ENCODE measurements at places on chromosomes 7 and 10.
A peak's percentile ranks its signal among the peaks of the same experiment; 100 is the strongest.

GRCh38 chr7:34160261-34160752 is 255.0 kb downstream of the BMPER start:
- DNase-seq: no peak

GRCh38 chr10:84235096-84235495 is 6.2 kb downstream of the LRIT1 start:
- DNase-seq: no peak

DNA sequence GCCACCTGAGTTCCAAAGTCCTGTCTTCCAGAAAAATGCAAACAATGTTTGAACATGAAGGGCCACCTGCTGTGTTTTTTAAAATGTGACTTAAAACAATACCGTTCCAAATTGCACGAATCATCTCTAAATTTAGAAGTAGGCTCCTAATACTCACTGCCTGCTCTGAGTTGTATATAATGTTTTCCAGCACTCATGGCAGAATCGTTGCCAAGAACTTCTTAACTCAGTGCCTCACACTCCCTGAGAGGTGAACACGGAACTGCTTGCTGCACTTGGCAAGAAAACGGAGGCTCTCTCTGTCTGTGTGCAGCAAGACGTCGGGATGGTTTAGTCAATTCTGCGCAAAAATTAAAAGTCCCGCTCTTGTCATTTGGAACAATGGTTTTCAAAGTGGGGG is 757.3 kb upstream of the AUTS2 start:
- no peak for DNase-seq

GRCh38 chr10:102410429-102411073 is 8.0 kb downstream of the PSD start:
- peak; percentile 64 for DNase-seq

DNA sequence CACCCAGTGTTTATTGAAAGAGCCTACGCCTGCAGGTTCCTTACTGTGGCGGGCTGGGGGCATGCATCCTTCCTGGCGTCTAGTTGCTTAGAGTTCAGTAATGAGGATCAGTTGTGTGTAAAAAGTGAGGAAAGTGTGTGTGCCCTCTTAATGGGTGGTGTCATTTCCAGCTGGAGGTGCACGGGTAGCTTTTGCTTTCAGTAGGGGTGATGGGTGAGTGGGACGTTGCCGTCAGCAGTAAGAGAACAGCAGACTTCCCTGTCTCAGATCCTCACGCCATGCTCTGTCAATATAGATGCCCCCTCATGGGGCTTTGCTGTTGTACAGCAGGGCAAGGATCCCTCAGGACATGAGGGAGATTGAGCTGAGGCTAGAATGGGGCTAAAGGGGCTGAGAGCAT is 352.6 kb upstream of the GALNT17 start:
- DNase-seq: no peak

- no peak for DNase-seq
Observed at GRCh38 chr7:158114056-158114850, 473.4 kb downstream of the PTPRN2 start.
